ENCODE measurements at places on chromosomes 1 and 21. TPM values are rescaled to one million over a fixed set of nuclear protein-coding genes. Genes with fewer than 3 reads are reported as not detected.

DNA sequence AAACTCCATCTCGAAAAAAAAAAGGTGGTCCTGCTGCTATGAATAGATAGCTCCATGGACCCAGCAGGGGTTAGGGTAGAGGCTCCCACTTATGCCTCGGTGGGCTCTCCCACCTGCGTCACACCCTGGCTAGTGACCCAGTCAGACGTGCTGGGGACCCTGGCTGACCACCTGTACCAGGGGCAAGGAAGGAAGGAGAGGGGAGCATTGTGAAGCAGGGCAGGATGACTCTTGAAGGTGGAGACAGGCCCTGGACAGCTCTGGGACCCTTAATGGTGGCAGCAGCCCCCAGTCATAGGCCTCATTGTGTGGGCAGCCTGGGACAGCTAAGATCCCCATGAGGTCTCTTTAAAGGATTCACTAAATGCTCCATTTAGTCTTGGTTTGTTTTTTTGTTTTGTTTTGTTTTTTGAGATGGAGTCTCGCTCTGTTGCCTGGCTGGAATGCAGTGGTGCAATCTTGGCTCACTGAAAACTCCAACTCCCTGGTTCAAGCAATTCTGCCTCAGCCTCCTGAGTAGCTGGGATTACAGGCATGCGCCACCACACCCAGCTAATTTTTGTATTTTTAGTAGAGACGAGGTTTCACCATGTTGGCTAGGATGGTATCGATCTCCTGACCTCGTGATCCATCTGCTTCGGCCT, 10.4 kb upstream of the SNAPIN start:
- no peak for DNase-seq

- DNase-seq, result no peak
Observed at GRCh38 chr1:212597487-212597886, 11.1 kb upstream of the ATF3 start.

DNA sequence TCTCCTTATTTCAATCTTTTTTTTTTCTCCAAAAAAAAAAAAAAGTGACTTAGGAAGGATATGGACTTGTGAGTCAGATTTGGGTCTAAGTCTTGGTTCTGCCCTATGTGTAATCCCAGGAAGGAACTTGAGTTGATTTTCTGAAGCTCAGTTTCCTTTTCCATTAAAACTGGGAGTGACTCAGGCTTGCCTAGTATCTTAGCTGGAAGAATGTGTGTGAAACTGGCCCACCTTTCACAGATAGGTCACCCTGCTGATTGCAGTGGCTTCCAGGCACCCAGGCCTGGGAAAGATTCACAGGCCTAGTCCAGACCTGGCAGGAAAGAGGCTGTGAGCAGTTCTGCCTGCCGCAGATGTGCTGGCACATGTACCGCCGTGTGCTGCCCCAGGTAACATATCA, 218.3 kb upstream of the HOOK1 start:
- no peak for DNase-seq

DNA sequence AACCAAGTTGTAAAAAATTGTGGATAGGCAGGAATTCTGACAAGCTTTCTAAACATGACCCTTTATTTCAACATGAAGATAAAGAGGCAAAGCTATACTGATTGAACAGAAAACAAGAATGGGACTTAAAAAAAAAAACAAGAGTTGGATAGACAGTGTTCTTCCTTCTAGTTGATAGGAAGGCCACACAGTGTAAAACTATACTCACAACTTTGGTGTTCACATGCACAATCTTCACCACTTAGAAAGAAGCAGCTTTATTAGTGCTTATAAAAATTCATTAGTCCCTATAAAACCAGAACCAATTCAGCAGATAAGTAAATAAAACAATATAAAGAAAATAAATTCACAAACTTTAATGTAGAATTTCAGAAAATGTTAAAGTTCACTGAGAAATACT, 101.8 kb downstream of the AKT3 start:
- DNase-seq, result no peak

- DNase-seq, result no peak
Observed at GRCh38 chr1:101301446-101302057, 64.7 kb downstream of the S1PR1 start.

GRCh38 chr21:36628106-36628505, 70.8 kb upstream of the SIM2 start:
- DNase-seq, result no peak

DNA sequence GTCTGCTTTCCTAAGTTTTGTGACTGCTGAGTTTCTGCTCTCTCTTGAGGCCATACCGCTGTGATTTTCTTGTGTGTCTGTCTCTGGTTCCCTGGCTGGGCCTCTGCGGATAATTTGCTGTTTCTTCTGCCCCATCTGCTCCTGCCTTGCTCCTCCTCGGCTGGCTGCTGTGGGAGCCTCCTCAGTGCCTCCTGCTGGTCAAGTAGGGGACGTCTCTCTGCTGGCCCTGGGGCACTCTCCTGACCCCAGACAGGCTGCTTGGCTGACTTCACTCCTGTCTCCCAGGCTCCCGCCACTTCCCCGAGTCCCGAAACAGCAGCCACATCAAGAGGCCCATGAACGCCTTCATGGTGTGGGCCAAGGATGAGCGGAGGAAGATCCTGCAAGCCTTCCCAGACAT, 28.5 kb downstream of the ETNK2 start:
- DNase-seq, result peak; percentile 69

GRCh38 chr1:201850053-201850397, 21.1 kb downstream of the IPO9 start:
- DNase-seq, result no peak

The GPR157 gene
- total RNA-seq, result 3.9 TPM

- DNase-seq, result no peak
Observed at GRCh38 chr1:216766633-216767327, 43.6 kb upstream of the ESRRG start.

DNA sequence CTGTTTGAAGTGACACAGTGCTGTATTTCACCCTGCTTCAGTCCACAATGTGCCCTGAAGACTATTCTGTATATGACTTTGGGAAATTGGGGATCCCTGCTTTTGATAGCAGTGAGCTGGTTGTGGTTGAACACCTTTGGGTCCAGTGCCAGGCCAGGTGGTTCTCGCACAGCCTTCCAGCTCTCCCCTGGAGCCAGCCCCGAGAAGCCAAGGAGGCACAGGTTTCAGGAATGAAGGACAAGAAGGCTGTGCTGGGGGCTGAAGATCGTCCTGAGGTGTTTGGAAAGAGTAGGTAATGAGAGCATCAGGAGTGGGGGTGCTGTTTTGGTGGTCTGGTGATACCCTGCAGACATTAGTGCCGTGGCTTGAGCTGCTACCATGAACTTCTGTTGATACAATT, 131.4 kb upstream of the COL6A1 start:
- no peak for DNase-seq

GRCh38 chr1:180486092-180486491, 16.3 kb downstream of the ACBD6 start:
- peak; percentile 31 for DNase-seq

DNA sequence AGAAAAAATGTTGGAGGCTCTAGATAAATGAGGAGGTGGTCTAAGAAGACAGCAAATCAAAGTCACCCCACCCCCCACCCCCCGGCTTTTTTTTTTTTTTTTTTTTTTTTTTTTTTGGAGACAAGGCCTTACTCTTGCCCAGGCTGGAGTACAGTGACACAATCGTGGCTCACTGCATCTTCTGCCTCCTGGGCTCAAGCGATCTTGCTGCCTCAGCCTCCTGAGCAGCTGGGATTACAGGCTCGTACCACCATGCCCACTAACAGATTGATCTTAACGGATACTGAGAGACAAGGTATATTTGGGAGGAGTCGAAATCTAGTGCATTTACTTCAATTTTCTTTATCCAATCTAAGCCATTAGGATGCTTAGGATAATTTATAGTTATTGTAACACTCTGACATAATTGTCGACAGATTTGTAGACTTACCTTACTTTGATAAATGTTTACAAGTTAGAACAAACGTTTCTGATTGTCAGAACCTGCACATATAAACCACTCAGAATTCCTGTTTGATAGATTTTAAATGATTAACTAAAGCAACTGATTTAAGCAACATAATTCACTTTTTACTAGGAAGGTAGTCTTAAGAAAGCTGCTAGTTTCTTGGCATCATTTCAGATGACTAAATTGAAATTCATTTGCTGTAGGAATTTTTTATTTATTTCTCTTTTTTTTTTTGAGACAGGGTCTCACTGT, 33.7 kb upstream of the NBL1 start:
- DNase-seq, result no peak

DNA sequence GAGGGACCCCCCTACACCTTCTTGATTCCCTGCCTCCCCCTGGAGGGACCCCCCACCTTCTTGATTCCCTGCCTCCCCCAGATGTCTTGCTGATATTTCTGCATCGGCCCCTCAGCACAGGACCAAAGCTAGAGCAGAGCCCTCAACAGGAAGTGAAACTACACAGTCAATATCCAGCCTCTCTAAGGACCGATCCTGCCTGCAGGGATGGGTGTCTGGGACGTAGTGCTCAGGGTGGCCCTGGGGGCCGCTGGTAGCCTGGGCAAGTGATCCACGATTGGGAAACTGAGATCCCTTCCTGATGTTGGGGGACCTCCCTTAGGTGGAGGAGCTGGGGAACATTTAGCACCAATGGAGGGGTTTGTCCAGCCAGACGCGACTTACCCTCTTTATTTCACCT, 3.9 kb upstream of the LEFTY2 start:
- no peak for DNase-seq

DNA sequence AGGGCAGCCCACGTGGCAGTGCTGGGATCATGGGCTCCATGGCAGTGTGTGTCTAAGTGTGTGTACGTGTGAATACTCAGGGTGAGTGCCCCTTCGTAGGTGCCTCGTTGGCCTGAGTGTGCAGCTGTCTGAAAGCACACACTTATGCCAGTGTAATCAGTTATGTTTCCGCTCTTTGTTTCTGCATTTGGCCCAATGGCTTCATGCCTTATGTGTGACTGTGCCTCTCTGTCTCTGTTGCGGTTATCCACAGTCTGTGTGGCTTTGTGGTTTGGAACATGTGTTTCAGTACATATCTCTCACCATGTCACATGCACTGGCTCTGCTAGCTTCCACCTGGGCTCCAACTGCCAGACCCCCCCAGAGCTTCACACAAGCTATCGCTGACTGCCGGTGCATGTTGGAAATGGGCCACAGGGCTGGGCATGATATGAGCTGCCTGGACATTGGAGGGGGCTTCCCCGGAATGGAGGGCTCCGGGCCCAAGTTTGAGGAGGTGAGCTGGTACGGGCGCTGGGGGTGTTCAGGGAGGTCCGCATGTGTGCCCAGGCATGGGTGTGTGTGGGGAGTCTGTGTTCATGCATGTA, 70.3 kb upstream of the TINAGL1 start:
- no peak for DNase-seq

- DNase-seq, result no peak
Observed at GRCh38 chr1:27554759-27555699, 48.9 kb downstream of the AHDC1 start.

The AADACL4 gene
- total RNA-seq, result not detected

- peak; percentile 47 for DNase-seq
Observed at GRCh38 chr1:204685236-204686006, at the start of gene LRRN2. Gene LRRN2, minus strand, starts transcription at chr1:204685738. Its CDS starts 65,746 bp downstream, at chr1:204619992.

GRCh38 chr1:220956501-220957232, 77.4 kb downstream of the HLX start:
- no peak for DNase-seq

The PAX7 gene
- total RNA-seq, result 0.03 TPM

The COL11A1 gene
- 19.2 TPM for total RNA-seq

DNA sequence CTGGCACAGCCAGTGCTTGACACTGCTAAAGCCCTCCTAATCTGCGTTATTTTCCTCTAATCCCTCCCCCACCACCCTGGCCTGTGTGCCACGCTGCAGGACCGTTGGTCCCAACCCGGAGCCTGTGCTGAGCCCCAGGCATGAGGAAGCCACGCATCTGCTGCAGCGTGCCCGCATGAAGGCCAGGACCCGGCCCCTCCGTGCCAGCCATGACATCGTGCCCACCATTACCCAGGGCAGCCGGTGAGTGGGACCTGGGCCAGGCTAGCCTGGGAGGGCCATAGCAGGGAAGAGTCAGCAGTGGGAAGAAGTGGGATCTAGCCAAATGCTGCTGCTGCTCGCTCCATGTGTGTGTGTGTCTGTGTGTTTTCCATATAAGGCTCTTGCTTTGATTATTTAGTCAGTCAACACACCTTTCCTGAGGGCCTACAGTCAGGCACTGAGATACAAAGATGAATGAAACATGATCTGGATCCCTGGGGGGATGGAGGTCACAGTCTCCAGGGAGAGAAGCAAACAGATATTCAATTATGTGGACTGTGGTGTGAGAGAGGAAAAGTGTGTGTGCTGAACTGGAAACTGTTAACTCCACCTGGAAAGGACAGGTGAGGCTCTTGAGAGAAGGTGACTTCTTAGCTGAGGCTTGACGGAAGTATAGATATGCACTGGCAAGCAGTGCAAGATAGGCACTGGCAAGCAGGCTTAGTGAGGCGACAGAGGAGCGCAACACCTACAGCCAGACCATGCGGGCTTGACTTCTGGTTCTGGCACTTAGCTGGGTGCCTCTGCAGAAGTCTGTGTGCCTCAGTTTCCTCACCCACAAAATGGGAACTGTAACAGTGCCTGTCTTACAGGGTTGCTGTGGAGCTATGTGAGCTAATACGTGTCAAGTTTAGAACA, 15.9 kb downstream of the KIAA1614 start:
- DNase-seq, result no peak

The MSH4 gene
- 0.24 TPM for total RNA-seq

DNA sequence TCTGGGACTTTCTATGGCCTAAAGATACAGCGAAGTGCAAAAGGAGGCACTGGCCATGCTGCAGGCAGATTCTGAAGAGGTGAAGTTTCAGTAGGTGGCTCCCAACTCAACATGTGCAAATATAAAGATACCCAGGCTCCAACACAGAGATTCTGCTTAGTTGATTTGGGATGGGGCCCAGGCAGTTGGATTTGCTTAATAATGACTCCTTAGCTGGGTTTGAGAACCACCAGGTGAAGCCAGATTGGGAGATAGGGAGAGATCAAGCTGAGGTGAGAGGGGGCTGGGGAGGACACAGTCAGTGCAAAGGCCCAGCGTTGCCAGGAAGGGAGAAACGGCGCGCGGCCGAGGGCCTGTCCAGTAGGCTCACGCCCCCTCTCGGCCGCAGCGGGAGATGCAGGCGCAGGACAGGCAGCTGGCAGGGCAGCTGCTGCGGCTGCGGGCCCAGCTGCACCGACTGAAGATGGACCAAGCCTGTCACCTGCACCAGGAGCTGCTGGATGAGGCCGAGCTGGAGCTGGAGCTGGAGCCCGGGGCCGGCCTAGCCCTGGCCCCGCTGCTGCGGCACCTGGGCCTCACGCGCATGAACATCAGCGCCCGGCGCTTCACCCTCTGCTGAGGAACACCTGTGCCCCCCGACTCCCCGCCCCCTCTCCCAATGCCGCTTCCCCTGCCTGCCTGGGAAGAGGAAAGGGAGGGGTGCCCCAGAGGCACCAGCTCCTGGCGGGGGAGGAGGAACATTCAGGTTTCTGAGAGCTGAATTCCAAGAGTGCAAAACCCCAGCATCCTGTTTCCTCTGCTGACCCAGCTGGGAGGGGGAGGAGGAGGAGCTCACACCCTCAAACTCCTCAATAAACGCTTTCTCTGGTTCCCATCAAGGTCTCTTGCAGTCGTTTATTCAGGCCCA, 1.2 kb downstream of the FAM167B start:
- DNase-seq, result peak; percentile 95

DNA sequence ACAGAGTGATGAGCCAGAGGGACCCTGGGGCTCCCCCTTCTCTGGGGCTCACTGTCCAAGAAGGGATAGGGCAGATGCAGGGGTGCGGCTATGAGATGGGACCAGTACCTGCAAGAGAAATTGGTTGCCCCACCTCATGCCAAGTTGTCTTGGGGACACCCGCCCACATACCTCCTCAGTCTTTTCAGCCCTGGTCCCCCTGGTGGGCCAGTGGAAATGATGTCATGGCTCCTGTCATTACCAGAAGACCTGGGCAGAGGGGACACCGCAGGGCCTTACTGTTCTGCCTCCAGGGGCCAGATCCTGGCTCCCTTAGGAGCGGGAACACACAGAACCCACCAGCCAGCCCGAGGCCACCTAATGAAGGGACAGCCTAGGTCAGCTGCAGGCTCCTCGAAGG, 63.2 kb downstream of the CDK18 start:
- DNase-seq, result peak; percentile 24

Measured in GM23338 (cell line).